Globus pallidus (tissue), 1 donor: ENCODE measurements at places on chromosomes 11 and 22.
A peak's percentile ranks its signal among the peaks of the same experiment; 100 is the strongest.

GRCh38 chr11:112778877-112779266 is 182.3 kb upstream of the NCAM1 start:
- no peak for DNase-seq

DNA sequence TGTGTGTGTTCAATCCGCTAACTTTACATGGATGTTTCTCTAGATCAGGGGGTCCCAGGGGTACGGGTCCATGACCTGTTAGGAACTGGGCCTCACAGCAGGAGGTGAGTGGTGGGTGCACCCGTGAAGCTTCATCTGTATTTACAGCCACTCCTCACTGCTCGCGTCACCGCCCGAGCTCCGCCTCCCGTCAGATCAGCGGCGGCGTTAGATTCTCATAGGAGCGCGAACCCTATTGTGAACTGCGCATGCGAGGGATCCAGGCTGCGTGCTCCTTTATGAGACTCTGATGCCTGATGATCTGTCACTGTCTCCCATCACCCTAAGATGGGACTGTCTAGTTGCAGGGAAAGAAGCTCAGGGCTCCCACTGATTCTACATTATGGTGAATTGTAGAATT is 31.9 kb downstream of the MRGPRD start:
- no peak for DNase-seq

DNA sequence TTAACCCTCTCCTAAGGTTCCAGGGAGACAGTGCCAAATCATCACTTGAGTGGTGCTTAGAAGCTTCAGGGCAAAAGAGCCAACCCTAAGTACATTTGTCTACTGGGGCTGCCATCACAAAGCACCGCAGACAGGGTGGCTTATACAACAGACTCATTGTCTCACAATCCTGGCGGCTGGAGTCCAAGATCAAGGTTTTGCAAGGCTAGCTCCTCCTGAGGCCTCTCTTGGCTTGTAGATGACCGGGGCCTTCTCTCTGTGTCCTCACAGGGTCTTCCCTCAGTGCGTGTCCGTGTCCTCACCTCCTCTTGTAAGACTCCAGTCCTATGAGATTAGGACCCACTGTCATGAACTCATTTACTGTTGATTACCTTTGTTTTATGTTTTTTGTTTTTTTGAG is 34.1 kb upstream of the CD81 start:
- no peak for DNase-seq

DNA sequence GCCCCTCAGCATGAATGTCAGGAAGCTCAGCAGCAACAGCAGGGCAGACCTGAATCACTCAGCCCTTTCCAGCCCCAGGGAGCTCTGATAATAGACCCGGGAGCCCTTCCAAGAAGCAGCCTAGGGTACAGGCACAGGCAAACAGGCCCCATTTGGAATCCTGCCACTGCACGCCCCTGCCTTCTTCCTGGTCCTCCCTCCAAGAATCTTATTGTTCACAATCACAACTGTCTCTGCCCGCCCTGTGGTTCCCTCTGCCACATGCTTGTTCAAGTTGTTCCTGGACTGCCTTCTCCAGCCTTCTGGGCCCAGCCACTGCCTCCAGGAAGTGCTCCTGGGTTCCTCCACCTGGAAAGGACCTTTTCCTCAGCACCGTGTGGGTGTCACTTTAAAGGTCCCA is 54.6 kb downstream of the LRRC32 start:
- no peak for DNase-seq

- DNase-seq = no peak
Observed at GRCh38 chr22:25402160-25402500, 162.3 kb upstream of the GRK3 start.

DNA sequence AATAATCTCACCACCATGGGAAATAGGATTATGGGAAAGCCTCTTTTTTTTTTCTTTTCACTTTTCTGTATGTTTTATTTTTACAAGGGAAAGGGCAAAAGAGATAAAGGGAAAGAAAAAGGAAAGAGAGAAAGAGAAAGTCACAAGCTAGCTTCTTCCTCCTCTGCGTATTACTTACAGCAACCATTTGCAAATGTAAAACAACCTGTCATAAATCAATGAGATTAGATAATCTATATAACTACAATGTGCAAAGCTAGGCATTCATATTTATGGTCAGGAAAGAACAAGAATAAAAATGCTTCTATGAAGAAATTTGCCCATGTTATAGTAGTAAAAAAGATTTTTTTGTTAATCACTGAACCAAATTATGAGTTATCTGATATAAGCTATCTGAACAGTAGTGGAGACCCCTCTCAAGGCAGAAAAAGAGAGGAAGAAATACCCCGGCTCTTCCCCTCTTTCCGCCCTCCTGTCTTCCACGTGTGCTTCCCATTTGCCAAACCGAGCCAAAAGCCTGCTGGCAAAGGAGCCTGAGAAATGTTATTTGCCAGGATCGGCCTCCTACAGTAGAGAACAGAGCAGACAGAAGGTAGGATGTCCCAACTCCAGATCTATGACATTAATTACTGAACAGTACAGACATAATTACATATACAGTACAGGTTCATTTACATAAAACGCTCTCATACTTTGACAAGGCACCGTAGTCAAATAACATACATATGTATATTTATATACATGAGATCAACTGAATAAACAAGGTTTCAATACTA is 50.2 kb downstream of the ARHGAP32 start:
- no peak for DNase-seq

DNA sequence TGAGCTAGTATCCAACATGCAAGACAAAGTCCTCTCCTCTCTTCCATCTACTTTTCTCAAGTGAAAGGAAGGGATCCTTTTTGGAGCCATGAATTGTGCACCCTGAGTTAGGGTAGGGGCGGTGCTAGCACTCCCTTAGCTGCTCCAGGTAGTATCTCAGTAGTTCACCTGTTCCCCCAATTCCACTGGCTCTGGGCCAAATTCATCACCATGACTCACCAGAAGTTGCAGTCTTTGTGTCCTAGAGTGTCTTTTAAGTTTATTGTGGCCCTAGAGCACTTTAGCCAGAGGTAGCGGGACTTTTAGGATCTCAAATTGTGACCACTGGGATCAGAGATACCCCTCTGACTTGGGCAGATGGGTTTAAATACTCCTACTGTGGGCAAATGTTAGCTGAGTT is 398.6 kb upstream of the ANO5 start:
- no peak for DNase-seq

DNA sequence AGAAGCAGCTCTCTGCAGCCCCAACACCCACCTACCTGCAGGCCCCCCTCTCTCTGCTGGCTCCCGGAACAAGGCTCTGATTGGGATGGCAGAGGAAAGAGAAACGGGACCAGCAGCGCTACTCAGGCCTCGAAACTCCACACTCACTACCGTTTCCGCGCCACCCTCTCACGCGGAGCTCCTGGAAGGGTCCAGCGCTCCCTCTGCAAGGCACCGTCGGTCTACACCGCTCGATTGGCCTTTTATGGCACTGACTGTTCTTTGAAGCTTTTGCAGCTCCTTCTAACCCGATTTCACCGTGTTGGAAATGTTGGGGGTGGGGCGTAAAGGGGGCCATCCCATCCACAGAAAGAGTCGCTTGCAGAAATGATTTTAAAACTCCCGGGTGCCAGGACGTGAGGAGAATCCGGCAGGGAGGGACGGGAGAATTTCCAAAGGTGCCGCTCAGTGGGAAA is 323 bp upstream of the PANX1 start:
- DNase-seq = no peak

- no peak for DNase-seq
Observed at GRCh38 chr11:60985991-60986915, 14.8 kb downstream of the CD6 start.

GRCh38 chr11:85526564-85526963 is 100.6 kb downstream of the DLG2 start:
- DNase-seq = no peak

DNA sequence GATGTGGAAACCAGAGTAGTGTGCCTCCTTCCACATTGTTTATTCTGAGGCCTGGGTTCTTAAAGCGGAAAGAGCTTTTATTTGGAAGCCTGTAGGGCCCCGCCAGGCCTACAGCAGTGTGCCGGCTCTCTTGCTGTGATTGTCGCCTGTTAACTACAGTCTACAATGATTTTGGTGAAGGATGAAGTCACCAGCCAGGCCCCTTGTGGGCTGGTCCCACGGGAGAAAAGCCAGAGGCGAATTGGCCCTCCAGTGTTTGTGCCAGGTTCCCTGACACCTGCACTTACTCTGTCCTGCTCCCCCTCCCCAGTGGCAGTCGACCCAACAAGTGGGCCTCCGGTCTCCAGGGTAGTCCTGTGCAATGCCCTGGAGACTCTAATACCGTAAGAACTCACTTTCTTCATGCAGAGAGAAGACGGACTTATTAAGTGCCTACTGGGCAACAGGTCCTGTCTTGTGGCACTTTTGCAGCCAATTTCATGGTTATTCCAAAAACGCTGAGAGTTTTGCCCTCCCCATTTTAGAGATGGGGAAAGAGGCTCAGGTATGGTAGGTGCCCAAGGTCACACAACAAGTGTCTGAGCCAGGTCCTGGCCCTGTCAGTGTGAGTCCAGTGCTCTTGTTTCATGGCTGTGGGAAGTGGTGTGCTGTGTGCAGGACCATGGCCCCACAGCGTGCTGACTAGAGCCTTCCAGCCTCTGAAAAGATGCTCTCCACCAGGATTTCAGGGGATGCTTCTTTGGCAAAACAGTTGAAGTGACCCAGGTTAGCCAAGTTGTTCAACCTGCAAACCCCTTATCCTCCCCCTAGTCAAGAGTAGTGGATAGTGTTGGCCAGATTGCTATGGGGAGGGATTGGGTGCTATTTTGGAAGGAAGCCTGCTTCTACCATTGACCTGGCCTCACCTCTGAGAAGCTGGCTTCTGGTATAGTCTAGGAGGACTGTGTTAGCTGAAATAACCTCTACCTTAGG is 1.4 kb downstream of the MICAL2 start:
- DNase-seq = no peak

DNA sequence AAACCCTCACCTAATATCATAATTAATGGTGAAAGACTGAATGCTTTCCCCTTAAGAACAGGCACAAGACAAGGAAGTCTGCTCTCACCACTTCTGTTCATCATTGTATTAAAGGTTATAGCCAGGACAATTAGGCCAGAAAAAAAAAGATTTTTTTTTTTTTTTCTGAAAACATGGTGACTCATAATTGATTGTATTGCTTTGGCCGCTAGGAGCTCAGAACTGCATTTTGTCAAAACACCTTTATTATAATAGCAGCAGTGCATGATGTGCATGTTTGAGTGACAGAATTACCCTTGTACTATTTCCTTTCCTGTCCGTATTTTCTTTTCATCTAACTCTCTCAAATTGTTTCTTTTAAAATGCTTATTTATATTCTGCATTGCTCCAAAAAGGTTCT is 98.1 kb downstream of the RNF169 start:
- no peak for DNase-seq

DNA sequence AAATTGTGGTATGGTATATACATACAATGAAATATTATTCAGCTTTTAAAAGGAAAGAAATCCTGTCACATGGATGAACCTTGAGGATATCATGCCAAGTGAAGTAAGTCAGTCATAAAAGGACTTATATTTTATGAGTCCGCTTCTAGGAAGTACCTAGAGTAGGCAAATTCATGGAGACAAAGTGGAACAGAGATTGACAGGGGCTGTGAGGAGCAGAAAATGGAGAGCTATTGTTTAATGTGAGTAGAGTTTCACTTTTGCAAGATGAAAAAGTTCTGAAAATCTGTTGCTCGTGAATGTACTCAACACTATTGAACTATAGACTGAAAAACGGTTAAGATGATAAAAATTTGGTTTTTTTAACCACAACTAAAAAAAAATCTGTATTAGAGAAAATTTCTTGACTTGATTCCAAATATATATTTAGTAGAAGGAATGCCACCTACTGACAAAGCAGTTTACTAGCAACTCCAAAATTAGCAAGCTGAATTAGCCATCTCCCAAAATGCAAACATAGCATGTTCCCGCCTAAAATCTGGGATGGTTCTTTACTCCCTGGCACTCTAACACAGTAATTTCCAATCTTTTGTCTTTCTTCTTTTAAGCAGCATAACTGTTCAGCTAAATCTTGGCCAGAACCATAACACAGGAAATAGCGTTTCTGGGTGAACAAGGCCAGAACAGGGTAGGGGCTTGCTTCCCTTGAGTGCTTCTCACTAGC is 1.5 kb downstream of the UFD1 start:
- no peak for DNase-seq

DNA sequence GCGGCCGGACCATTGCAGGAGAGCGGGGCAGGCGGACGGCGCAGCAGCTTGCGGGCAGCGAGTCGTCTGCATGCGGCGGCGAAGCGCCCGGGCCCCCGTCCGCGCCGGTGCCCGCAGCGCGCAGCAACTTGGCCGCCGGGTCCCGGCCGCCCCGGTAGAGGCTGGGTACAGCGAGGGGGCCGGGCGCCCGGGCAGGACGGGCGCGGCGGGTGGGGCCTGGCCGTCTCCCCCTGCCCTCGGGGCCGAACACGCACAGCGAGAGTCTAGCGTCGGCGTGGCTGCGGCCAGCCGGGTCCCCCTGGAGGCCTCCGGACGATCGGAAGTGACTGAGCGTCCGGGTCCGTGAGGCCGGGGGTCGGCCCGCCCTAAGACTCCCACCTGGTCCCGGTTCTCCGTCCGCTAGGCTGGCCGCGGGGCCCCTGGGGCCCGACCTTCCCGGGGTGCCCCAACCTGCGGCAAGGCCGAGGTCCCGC is 775 bp upstream of the TRABD start:
- DNase-seq = no peak

GRCh38 chr11:130042093-130042591 is 27.6 kb upstream of the APLP2 start:
- no peak for DNase-seq

GRCh38 chr22:23093051-23093788 is 22.9 kb downstream of the GNAZ start:
- no peak for DNase-seq

GRCh38 chr11:96576383-96576782 is 186.6 kb downstream of the JRKL start:
- no peak for DNase-seq

GRCh38 chr22:19207884-19208283 is 29.3 kb upstream of the SLC25A1 start:
- DNase-seq = no peak

- DNase-seq = no peak
Observed at GRCh38 chr11:1530686-1531448, 41.2 kb downstream of the DUSP8 start.

- DNase-seq = peak; percentile 73
Observed at GRCh38 chr11:110323786-110324185, 27.4 kb upstream of the RDX start.

DNA sequence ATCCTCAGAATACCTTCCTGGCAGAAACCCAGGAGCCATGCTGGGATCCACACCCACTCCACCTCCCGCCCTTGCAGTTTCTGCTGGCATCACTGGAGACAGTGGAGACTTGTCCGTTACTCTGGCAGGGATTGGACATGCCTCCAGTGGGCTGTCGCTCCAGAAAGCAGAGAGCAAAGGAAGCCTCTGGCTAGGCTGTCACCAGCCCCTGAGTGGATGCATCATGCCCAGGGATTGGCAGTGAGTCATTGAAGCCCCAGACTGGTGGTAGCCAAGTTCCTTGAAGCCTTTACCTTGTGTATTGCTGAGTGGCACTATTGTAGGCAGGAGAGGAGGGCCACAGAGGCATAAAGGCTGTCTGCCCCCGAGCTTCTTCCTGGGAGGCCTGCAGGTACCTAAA is 34.8 kb upstream of the E2F8 start:
- no peak for DNase-seq

DNA sequence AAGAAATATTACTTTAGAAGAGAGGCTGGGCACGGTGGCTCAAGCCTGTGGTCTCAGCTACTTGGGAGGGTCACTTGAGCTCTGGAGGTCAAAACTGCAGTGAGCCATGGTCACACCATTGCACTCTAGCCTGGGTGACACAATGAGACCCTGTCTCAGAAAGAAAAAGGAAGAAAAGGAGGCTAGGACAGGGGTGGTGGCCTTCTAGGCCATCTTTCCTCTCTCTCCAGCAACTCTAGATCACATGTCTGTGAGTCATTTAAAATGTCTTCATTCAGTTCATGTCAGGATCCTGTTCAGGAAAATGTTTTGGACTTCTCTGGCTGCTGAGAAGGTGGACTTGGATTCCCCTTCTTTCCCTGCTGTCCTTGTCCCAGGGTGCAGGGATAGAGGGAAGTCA is 53.3 kb downstream of the PPFIA1 start:
- DNase-seq = no peak
